ENCODE measurements at places on chromosomes 5 and 9. TPM values are rescaled to one million over a fixed set of nuclear protein-coding genes. Genes with fewer than 3 reads are reported as not detected.
A peak's percentile ranks its signal among the peaks of the same experiment; 100 is the strongest.

Gene KCNV2
- polyA plus RNA-seq: 0.21 TPM

Gene DRD1
- polyA plus RNA-seq: 0.15 TPM

Gene SLCO4C1
- 1.6 TPM for polyA plus RNA-seq

Gene GARIN3
- not detected for polyA plus RNA-seq

Gene PCDHB3
- polyA plus RNA-seq: 2.2 TPM

DNA sequence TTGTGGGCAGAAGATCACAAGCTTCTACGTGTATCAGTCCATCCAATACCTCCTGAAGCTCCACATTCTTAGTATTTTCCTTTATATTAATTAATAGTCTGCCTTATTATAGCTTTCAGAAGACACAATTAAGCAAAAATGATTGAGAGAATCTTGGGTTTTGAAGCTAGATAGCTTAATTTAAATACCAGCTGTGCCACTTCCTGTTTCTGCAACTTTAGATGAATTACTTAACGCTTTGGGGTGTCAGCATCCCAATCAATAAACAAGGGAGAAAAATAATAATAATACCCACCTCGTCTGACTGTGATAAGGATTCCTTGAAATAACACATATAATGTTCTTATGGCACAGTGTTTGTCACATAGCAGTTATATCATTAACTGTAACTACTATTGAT is 44.7 kb upstream of the HTR4 start:
- no peaks in the 10 kb centered on the region for H3K27me3 ChIP-seq
- no peaks in the 10 kb centered on the region for H3K4me1 ChIP-seq
- no peak overlapping the region for H3K4me3 ChIP-seq
- H3K27ac ChIP-seq: no peak overlapping the region

DNA sequence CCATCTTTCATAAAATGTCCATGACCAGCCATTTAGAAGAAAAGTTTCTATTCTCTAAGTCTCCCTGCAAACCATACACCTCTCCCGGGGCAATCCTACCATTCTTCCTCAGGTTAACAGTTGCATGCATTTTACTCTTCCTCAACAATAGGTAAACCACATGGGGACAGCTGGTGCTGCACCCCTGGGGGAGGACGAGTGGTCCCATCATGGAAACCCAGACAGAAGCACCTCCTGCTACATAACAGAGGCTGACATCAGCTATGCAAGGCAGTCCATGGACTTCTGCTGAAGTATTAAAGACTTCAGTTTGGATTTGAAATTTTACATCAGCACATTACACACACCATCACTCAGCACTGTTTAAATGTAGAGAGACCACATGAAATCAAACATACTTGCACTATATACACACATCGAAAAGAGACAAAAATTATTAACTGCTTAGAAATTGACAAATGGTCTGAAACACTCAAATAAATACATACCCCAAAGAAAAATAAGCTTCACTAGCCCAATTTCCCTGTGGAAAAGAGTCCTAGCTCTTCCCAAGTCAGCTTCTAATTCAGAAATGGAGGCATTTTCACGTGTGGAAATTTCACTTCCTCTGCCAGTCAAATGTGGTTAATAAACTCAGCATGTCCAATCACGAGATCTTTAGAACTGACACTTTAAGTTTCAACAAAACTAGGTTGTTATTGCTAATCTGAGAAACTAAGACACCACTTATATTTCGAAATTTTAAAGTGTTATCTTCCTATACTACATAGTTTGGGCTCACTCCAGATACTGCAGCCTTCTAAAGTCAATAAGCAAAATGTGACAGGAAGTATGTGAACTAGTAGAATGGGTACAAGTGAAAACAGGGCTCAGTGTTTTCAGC is 173.4 kb downstream of the ROR2 start:
- H3K4me3 ChIP-seq: no peak overlapping the region
- no peaks in the 10 kb centered on the region for H3K4me1 ChIP-seq
- no peaks in the 10 kb centered on the region for H3K36me3 ChIP-seq

GRCh38 chr9:107874591-107875369 is 385.2 kb upstream of the KLF4 start:
- no peak overlapping the region for H3K4me3 ChIP-seq
- H3K27ac ChIP-seq: no peak overlapping the region
- H3K27me3 ChIP-seq: no peaks in the 10 kb centered on the region
- H3K4me1 ChIP-seq: no peaks in the 10 kb centered on the region

GRCh38 chr9:1952001-1952400 is 63.1 kb upstream of the SMARCA2 start:
- no peaks in the 10 kb centered on the region for H3K36me3 ChIP-seq
- no peak overlapping the region for H3K27ac ChIP-seq
- no peak overlapping the region for H3K4me3 ChIP-seq
- no peak for DNase-seq
- no peaks in the 10 kb centered on the region for H3K4me1 ChIP-seq

GRCh38 chr9:2620919-2621721 is 467 bp upstream of the VLDLR start:
- H3K27me3 ChIP-seq: peaks cover 62% of the 10 kb centered on the region
- peak; percentile 81 for DNase-seq
- peaks cover 28% of the 10 kb centered on the region for H3K4me1 ChIP-seq
- peak overlapping the region; percentile 86 for H3K27ac ChIP-seq

GRCh38 chr5:58761407-58761806 is 178.5 kb downstream of the RAB3C start:
- peaks cover 16% of the 10 kb centered on the region for H3K4me1 ChIP-seq
- no peak overlapping the region for H3K27ac ChIP-seq
- no peak overlapping the region for H3K4me3 ChIP-seq
- no peaks in the 10 kb centered on the region for H3K27me3 ChIP-seq
- DNase-seq: no peak

GRCh38 chr5:150272531-150272930 is 17.0 kb downstream of the CAMK2A start:
- H3K27me3 ChIP-seq: no peaks in the 10 kb centered on the region
- no peaks in the 10 kb centered on the region for H3K36me3 ChIP-seq
- no peak overlapping the region for H3K4me3 ChIP-seq
- no peak overlapping the region for H3K27ac ChIP-seq

DNA sequence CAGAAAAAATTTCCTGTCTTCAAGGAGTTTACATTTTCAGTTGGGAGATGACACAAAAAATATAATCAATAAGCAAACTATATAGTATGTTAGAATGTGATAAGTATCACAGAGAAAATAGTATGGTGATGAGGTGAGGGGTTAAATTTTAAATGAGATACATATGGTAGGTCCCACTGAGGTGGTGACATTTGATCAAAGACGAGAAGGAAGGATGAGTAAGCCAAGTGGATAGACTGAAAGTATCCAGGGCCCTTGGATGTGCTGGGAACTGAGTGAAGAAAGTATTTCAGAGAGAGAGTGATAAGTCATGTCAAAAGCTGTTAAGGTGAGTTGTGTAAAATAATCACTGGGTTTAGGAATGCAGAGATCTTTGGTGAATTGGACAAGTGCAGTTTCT is 3.5 kb downstream of the CCDC192 start:
- H3K27me3 ChIP-seq: no peaks in the 10 kb centered on the region
- no peaks in the 10 kb centered on the region for H3K36me3 ChIP-seq
- H3K4me3 ChIP-seq: no peak overlapping the region

DNA sequence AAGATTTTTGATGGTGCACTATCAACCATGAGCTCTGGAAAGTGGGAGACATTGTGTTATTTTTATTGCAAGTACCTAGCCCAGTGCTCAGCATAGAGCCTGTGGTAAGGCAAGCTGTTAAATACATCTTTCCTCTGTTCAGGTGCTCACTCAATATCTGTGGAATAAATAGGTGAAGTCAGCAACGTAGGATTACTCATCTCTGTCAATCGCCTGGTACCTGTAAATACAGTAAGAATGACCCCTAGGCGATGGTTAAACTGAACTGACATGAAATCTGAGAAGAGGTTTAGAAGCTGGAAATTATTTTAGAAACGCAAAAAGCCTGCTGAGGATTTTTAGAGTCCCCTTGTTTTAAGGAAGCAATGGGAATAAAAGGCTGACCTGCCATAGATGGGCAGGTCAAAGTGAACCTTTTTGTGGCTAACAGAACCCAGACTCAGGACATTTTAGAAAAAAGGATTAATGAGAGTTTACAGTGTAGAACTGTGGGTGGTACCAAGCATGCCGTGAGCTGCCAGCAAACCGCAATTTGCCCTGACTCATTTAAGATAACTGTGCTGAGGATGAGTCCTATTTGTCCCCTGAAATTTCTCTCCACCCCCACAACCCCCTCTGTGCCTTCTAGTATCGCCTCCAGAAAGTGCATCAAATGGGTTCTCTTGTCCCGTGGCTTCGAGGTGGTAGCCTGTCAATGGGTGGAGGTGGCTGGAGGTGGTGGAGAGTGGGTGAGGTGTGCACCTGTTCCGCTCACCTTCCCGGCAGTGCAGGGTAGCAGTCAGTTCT is 375.1 kb downstream of the MED10 start:
- H3K36me3 ChIP-seq: no peaks in the 10 kb centered on the region
- H3K4me1 ChIP-seq: no peaks in the 10 kb centered on the region
- no peak overlapping the region for H3K4me3 ChIP-seq
- H3K27ac ChIP-seq: no peak overlapping the region
- no peaks in the 10 kb centered on the region for H3K27me3 ChIP-seq
- DNase-seq: no peak

DNA sequence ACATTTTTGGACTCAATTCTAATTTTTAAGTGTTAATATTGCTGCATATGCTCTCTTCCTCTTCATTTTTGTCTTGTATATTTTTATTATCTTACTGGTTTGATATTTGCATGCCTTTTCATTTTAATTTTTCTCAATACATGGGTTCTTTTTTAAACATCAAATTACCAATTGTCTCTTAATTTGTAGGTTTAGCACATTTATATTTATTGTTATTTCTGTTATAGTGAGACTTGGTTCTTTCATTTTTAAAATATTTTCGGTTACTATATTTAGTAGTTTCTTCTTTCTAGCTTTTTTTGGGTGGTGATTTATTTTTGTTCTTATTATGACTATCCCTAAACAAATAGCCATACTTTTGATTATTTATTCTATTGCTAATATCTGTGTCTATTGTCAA is 19.4 kb downstream of the SPINK5 start:
- DNase-seq: no peak
- no peaks in the 10 kb centered on the region for H3K36me3 ChIP-seq
- H3K27me3 ChIP-seq: no peaks in the 10 kb centered on the region
- no peak overlapping the region for H3K4me3 ChIP-seq
- no peaks in the 10 kb centered on the region for H3K4me1 ChIP-seq
- H3K27ac ChIP-seq: no peak overlapping the region

- no peaks in the 10 kb centered on the region for H3K36me3 ChIP-seq
- H3K27ac ChIP-seq: no peak overlapping the region
- no peaks in the 10 kb centered on the region for H3K4me1 ChIP-seq
Measured at GRCh38 chr5:174243904-174244303, 198.4 kb downstream of the NSG2 start.

All from left lung (tissue), 14 donors.